ENCODE measurements at places on chromosomes 11 and 22.

DNA sequence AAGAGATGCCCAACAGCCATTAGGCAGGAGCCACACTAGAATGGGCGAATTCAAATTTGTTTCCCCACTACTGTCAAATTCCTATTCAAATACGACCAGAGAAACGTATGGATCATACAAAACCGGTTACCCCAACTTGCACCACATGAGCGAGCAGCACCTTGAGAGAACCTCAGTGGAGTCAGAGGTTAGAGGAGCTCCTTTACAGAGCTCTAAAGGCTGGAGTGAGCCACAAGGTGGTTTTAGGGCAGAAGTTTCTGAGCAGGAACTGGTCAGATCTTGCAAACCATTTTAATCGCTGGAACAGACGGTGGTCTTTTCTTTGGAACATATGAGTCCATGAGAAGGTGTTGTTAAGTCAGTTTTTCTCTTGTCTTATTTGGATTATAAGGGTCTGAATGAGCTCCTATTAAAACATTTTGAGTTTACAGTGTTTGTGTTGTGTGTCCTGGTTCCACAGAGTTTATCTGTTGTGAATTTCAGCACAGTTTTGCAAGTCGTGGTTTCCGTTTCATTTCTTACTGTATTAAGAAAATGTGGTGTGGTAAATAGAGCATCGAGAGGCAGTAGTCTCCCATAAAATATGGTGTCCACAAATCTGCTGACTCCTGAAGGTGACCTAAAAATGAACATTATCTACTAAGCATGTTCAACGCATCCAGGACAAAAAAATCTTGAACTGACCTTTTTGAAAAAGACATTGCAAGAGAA is 471.7 kb downstream of the NTM start:
- no peak for DNase-seq

DNA sequence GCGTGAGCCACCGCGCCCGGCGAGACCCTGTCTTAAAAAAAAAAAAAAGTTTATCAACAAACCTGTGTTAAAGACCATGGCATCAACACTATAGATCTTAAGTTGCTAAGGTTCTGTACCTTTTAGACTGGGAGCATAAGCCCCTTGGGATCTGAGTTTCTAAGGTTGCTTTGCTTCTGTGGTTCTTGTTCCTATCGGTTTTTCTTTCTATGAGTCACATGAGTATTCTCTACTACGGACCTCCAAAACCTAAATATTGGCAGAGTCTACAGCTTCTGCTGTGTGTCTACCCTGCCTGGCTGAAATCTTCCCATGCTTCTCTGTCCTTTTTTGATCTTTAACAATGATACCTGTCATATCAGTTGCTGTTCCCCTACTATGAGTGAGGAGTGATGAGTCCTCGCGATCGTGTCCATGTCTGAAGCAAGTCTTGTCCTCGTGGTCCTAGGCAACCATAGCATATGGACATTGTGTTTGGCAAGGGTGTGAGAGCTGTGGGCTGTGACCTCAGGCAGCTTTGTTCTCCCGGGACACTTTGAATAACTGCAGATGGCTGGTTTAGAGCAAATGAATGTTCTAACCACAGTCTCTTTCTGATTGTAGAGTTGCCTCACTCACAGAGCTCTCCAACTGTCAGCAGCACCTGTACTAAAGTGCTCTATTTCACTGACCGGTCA is 9.0 kb upstream of the DLAT start:
- DNase-seq = no peak

DNA sequence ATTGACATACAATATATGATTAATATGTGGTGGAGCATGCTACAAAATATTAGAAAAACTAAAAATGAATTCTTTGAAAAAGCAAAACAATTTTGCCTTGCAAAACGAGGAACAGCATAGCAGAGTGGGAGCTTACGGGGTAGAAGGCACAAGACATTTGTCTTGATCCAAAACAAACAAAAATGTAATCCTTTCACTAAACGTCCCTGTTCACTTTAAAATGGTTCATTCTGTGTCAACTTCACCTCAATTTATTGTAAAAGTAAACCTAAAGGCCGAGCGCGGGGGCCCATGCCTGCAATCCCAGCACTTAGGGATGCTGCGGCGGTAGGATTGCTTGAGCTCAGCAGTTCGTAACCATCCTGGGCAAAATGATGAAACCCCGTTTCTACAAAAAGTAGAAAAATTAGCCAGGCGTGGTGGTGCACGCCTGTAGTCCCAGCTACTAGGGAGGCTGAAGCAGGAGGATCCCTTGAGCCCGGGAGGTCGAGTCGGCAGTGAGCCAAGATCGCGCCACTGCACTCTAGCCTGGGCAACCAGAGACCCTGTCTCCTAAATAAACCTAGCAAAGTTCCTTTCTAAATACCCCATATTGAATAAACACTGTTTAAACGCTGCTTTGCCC is 2.0 kb downstream of the PRDM10 start:
- no peak for DNase-seq

GRCh38 chr11:130008326-130008725 is 5.7 kb upstream of the PRDM10 start:
- DNase-seq = no peak

GRCh38 chr11:62148271-62148980 is 24.6 kb downstream of the INCENP start:
- no peak for DNase-seq

- DNase-seq = no peak
Measured at GRCh38 chr22:19931514-19931913, 10.1 kb upstream of the COMT start.

DNA sequence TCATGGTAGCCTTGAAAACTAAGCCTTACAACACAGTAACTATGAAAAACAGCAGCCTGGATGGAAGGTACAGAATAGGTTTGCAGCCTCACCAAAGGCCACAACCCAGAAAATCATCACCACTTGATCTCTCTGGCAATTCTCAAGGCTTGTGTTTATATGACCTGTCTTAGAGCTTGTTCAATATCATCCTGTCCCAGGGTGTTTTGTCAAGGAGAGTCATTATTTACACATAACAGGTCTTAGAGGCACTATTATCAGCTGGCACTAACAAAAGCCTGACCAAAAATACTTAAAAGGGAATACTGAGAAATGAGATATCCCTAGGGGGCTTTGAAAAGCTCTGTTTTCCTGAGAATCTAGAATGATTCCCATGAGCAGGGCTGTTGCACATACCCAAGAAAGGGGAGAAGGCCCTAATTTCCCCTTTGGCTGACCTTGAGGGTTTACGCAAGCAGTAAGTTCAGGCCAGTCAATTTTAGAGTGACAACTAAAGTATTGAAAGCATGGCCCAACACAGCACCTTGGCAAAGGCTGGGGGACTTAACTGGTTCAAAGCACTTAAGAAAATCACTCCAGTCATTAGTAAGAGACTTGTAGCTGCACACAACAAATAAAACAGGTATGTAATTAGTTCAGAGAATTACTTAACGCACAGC is 7.9 kb downstream of the SC5D start:
- DNase-seq = no peak

DNA sequence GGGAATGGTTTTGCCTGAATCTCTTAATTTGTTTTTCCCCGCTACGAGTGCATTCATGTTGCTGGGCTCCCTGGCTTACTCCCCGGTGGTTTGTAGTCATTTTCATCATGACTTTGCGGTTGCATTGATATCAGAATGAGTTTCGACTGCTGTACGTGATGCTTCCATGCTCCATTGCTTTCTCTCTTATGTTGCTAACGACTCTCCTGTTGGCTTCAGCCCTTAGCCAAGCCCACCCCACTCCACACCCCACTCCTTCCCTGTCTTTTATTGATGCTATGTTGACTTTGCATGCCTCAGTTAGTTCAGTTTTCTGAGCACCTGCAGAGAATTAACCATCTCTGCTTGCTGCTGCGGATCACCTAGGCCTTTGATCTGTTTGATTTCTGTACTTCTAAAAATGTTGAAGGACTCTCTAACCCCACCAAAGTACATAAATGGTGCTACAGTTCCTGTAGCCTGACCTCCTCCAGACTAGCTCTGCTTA is 65.3 kb downstream of the ARFGAP2 start:
- DNase-seq = no peak

GRCh38 chr11:112929432-112929831 is 31.8 kb upstream of the NCAM1 start:
- no peak for DNase-seq

DNA sequence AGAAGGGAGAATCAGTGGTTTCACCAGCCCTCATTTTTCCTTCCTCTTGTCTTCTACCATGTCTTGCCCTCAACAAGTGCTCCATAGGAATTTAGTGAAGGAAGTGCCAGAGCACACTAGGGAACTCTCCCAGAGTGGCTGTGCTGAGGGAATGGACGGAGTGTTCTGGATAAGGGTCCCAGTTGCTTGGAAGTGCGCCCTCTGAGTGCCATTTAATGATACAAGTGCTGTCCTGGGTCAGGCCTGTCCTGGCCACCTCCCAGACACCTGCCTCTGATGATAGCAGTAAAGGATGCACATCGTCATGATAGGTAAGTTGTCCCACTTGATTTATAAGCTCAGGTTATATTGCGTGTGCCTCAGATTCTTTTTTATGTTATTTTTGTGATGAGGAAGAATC is 5.1 kb downstream of the PANX1 start:
- DNase-seq = no peak

DNA sequence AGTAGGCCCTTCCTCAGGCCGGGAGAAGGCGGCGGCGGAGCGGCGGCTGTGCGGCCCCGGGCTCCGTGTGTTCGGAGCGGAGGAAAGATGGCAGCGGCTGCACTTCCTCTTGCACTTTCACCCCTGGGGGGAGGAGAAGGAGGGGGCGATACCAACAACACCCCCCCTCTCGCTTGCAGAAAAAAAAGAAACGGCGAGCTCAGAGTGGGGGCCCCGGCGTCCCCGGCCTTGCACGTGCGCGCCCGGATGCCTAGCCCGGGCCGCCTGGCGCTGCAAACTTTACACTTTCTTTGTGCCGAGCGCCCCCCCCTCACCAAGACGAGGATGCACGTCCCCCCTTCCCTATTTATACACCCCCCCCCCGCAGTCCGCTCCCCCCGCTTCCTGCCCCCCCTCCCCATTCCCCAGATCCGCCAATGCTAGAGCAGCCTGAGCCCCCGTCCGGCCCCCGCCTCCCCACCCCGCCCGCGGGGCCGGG is at the start of gene PATZ1:
TSS of gene PATZ1 (minus strand) at position 92 of the 478 bp plus-strand sequence. CDS start 744 bp downstream, outside the sequence.
- peak; percentile 70 for DNase-seq

DNA sequence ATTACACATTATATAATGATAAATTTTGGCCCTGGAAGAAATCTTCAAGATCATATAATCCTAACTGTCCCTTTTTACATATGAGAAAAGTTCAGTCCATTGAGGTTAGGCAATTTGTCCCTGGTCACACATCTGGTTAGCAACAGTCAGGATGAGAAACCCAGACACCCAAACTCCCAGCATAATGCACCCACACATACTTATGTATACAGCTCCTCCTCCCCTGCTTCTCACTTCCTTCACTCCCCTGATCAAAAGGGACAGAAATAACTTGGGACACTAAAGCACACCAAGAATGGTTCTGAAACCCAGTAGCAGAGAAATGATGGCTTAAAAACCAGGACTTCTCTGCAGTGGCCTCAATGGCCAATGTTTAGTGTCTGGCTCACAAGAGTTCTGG is 11.1 kb downstream of the NUMA1 start:
- no peak for DNase-seq

DNA sequence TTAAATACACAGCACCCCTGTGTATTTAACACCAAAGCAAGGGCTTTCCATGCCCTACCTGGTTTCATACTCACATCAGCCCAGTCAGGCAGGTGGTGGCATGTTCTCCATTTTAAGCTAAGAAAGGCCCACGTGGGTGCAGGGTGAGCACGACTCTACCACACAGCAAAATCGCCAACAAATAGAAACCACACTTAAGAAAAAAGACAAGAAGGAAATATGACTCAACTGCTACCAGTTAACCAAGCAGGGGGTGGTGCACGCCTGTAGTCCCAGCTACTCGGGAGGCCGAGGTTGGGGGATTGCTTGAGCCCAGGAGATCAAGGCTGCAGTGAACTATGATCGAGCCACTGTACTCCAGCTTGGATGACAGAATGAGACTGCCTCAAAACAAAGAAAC is 35.2 kb upstream of the TFIP11 start:
- DNase-seq = no peak

- peak; percentile 65 for DNase-seq
Measured at GRCh38 chr11:77039491-77040400, 5.5 kb downstream of the B3GNT6 start.

DNA sequence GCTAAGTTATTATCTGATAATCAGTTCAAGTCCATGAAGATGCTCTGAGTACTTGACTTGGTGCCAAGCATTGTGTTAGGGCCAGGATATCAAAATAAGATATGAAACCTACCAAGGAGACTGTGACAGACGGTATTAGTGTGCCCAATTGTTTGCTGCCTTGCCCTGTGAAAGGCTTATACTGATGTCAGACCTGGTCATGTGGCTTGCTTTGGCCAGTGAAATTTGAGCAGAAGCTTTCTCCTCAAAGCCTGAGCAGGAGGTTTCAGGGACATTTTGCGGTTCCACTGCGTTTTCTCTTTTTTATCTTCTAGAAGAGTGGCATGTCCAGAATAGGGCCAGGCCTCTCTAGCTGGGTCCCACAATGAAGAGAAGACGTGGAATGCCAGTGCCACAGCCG is 15.8 kb upstream of the PKNOX2 start:
- no peak for DNase-seq

DNA sequence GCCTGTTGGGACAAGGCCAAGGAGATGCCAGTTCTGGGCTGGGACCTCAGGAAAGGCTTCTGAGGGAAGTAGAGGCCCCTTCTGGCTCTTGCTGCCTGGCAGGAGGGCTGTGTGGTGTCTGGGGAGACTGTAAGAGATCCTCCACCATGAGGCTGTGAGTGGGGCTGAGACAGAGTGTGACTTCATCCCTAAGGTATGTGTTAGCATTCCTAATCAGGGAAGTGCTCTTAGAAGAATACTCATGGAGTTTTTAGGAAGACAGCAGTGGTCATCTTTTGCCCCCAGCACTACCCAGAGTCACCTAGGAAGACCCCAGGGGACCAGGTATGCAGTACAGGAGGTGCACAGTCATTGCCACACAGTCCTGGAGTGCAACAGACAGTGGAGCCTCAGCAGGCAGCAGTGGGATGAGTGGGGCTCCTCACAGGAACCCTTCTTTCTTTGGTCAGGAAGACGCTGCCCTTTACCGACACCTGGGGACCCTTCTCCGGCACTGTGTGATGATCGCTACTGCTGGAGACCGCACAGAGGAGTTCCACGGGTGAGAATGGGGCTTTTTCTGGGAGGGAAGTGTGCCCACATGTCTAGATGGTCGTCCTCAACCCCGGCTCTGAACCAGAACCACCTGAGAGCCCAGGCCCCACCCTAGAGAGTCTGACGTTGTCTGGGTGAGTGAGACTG is 2.8 kb downstream of the RIC8A start:
- no peak for DNase-seq
